ENCODE measurements at places on chromosomes 16 and 17. TPM values are rescaled to one million over a fixed set of nuclear protein-coding genes. Genes with fewer than 3 reads are reported as not detected.

Gene SMIM36
- not detected for total RNA-seq

DNA sequence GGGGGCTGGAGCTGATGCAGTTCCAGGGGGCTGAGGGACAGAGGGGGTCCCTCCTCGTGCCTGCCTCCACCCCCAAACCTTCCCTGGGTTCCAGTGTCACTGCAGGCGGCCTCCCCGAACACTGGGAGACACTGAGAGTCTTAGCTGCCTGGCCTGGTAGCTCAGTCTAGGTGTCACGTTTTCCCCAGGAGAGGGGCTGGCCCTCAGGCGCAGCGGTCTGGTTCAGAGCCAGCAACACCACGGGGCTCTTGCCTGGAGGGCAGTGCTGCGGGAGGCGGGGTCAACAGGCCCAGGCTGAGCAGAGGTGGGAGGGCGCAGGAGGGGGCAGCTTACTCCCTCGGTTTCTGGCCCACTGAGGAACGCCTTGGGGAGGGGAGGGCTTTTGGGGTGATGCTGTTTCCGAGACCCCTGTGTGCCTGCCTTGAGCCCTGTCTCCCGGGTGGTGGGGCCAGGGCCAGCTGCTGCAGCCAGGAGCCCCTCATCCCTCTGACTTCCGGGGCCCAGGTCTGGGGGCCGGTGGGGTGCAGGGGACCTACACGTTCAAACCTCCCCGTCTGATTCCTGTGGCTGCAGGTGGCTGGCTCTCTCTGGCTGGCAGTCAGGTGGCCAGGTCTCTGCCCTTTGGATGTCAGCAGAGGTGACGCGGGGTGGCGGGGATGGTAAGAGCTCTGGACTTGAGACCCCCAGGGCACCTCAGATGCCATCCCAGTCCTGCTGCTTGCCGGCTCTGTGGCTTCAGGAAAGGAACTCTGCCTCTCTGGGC, 89.3 kb upstream of the GSE1 start:
- no peak for DNase-seq

DNA sequence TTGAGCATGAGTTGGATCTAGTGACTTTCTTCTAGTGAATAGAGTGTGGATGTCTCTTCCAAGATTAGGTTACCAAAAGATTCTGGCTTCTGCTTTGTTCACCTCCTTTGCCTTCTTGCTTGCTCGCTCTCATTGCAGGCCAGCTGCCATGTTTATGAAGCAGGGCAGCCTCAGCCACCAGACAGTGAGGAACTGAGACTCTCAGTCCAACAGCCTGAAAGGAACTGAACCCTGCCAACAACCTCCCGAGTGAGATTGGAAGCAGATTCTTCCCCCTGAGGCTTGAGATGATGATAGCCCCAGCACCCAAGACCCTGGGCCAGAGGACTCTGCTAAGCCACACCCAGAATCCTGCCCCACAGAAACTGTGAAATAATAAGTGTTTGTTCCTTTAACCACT, 48.4 kb downstream of the NOG start:
- DNase-seq = no peak

DNA sequence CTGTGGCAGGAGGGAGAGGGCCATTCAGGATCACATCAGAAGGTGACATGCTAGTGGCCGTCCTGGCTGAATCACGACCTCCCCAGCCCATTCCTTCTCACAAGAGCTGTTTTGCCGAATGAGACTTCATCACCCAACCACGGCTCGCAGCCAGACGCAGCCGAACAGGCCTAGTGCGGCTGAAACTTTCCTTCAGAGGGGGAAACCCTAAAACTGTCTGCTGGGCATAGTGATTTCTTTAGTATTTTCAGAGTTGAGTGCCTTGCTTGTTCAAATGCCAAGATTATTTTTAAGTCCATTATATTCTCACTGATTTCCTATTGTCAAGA, 343.7 kb downstream of the CPPED1 start:
- DNase-seq = no peak

DNA sequence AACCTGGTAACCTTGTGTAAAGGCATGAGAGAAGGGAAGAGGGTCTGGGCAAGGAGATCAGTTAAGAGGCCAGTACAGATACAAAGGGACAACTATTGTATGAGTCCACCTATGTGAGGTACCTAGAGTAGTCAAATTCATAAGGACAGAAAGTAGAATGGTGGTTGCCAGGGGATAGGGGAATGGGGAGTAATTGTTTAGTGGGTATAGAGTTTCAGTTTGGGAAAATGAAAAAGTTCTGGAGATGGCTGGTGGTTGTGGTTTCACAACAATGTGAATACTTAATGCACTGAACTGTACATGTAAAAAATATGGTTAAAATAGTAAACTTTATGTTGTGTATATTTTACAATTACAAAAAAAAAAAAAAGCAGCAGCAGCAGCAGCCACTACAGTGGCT, 49.4 kb downstream of the SNTB2 start:
- no peak for DNase-seq
